ENCODE measurements at places on chromosomes 12 and 14.

DNA sequence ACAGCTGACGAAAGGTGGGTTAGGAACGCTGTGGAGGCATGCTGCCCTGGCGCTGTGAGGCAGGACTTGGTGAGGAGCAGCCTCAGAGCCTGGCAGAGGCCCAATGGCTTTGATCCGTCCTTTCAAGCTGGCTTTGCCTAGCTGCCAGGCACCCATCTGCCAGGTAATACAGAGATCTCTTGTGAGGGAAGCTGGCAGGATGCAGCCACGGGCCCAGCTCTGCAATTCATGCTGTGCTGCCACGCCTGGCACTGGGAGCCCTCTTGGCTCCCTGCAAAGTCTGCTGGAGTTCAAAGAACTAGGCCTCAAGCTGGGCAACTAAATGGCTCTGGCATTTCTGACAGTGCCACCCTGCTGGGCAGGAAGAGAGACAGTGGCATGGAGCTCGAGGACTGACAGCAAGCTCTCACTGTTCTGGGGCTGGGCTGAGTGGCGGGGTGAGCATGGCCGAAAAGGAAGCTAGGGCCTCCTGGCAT lies 18.7 kb downstream of the IQSEC3 start:
- H3K4me3 ChIP-seq: no peak overlapping the region
- no peak for DNase-seq
- no peak overlapping the region for H3K27ac ChIP-seq
- H3K36me3 ChIP-seq: no peaks in the 10 kb centered on the region
- H3K4me1 ChIP-seq: peaks cover 7% of the 10 kb centered on the region

GRCh38 chr12:112685321-112685720 lies 106.2 kb upstream of the RPH3A start:
- no peaks in the 10 kb centered on the region for H3K4me1 ChIP-seq
- H3K27me3 ChIP-seq: peaks cover 6% of the 10 kb centered on the region
- no peak overlapping the region for H3K4me3 ChIP-seq
- H3K36me3 ChIP-seq: no peaks in the 10 kb centered on the region
- no peak for DNase-seq

DNA sequence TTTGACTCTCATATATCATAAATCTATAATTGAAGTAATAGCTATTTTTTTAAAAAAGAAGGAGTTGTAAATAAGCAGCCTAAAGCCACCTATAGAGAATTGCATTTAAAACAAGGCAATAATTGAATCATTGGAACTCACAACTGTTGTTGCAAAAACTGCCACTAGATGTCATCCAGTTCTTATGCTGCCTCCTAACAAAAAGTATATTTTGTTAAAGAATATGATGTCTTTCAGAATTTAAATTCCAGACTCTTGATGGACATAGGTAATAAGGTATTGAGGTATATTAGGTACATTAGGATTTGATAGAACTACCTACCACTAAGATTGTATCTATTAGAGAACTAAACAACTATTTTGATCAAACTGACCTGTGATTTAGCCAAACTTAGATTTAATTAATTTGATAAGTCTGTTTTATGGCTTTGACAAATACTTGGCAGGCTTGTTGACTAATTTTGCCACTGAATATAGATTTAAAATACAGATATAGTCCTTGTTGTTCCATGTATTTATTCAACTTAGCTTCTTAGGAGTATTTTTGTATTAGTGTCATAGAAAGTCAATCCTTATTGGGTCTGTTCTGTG lies 401.4 kb downstream of the RPL10L start:
- no peaks in the 10 kb centered on the region for H3K27me3 ChIP-seq
- H3K36me3 ChIP-seq: no peaks in the 10 kb centered on the region
- no peak for DNase-seq
- H3K4me1 ChIP-seq: no peaks in the 10 kb centered on the region
- H3K27ac ChIP-seq: no peak overlapping the region
- H3K4me3 ChIP-seq: no peak overlapping the region

- no peaks in the 10 kb centered on the region for H3K36me3 ChIP-seq
- H3K27ac ChIP-seq: no peak overlapping the region
- H3K4me3 ChIP-seq: no peak overlapping the region
- no peaks in the 10 kb centered on the region for H3K27me3 ChIP-seq
- H3K4me1 ChIP-seq: no peaks in the 10 kb centered on the region
These were observed 111.3 kb upstream of the GARIN2 start for GRCh38 chr14:67077921-67078320.

GRCh38 chr14:106605548-106606448 lies 1079.4 kb downstream of the TMEM121 start:
- no peak overlapping the region for H3K4me3 ChIP-seq
- H3K27ac ChIP-seq: no peak overlapping the region
- H3K4me1 ChIP-seq: no peaks in the 10 kb centered on the region

DNA sequence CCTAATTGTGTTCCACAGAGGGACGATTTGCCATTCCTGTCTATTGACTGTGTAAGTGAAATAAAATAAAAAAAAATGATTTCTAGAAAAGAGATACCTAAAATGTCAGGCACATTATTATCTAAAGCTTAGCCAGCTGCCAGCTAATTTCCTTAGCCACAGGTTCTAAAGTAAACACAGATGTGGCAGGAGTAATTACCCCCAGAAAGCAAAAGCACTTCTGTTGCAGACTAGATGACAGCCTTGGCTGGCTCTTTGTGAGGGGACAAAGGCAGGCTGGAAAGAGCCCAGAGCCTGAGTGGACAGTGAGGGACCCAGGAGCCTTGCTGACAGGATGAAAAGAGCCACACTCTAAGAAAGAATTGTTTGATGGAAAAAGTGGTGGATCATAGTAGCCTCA lies 418.1 kb downstream of the LRIG3 start:
- H3K4me3 ChIP-seq: no peak overlapping the region
- no peaks in the 10 kb centered on the region for H3K36me3 ChIP-seq
- DNase-seq: no peak

- H3K4me1 ChIP-seq: peaks cover 5% of the 10 kb centered on the region
- no peak overlapping the region for H3K4me3 ChIP-seq
- DNase-seq: no peak
- H3K36me3 ChIP-seq: no peaks in the 10 kb centered on the region
- no peak overlapping the region for H3K27ac ChIP-seq
- H3K27me3 ChIP-seq: no peaks in the 10 kb centered on the region
These were observed 50.9 kb upstream of the PPFIA2 start for GRCh38 chr12:81809829-81810595.

- no peak for DNase-seq
- H3K27me3 ChIP-seq: peaks cover 5% of the 10 kb centered on the region
- H3K27ac ChIP-seq: no peak overlapping the region
- H3K4me3 ChIP-seq: no peak overlapping the region
These were observed 14.4 kb upstream of the GPR68 start for GRCh38 chr14:91258876-91259275.

DNA sequence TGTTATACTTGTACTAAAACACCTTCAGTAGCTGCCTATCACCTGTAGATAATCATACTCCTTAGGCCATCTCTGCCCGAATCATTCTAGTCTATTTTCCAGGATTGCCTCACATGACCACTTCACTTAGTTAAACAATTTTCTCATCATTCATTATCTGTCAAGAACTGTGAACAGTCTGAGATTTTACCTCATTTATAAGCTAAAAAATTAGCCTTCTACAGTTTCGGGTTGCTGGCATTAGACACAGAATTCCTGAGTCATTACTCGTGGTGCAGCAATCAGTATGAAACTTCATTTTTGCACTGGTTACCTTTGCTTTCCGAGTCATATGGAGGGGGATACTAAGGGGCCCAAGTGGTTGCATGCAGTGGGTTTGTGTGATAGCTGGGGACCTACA lies 57.6 kb upstream of the OTOGL start:
- H3K4me3 ChIP-seq: no peak overlapping the region
- H3K27ac ChIP-seq: no peak overlapping the region
- no peaks in the 10 kb centered on the region for H3K4me1 ChIP-seq
- no peaks in the 10 kb centered on the region for H3K27me3 ChIP-seq
- no peak for DNase-seq

GRCh38 chr12:53499266-53500141 lies at the start of gene MAP3K12:
TSS of gene MAP3K12 (minus strand) at chr12:53499458. CDS start at chr12:53487391, 12,067 bp downstream.
- peaks cover 6% of the 10 kb centered on the region for H3K36me3 ChIP-seq
- DNase-seq: peak; percentile 88
- no peaks in the 10 kb centered on the region for H3K27me3 ChIP-seq
- peaks cover 74% of the 10 kb centered on the region for H3K4me1 ChIP-seq

GRCh38 chr12:90978117-90978770 lies 23.3 kb upstream of the CCER1 start:
- H3K27me3 ChIP-seq: no peaks in the 10 kb centered on the region
- no peak for DNase-seq
- no peaks in the 10 kb centered on the region for H3K36me3 ChIP-seq
- no peaks in the 10 kb centered on the region for H3K4me1 ChIP-seq

DNA sequence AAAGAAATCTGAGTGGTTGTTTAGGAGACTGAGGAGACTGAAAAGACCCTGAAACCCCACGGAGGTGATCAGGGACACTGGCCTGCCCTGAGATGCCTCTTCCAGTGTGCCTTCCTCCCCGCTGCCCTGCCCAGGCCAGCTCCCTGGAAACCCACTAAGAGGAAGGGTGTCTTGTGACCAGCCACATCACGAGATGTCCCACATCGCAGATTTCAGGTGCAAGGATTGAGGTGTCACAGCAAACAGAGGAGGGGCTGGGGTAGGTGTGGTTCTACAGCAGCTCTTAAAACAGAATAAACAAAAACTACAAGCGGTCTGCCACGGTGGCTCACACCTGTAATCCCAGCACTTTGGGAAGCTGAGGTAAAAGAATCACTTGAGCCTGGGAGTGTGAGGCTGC lies 184.3 kb upstream of the C14orf180 start:
- H3K4me3 ChIP-seq: no peak overlapping the region
- H3K36me3 ChIP-seq: no peaks in the 10 kb centered on the region
- no peak overlapping the region for H3K27ac ChIP-seq
- peak; percentile 52 for DNase-seq

DNA sequence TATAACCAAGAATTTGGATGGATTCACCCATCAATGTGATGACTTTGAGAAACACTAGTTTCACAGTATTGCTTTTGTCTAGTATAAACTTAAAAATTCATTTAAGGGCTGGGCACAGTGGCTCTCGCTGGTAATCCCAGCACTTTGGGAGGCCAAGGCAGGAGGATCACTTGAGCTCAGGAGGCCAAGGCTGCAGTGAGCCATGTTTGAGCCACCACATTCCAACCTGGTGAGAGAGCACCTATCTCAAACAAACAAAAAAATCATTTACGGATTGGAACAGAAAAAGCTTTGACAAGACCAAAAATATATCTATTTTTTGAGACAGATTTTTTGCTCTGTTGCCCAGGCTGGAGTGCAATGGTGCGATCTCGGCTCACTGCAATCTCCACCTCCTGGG lies 27.5 kb downstream of the GNS start:
- peaks cover 27% of the 10 kb centered on the region for H3K4me1 ChIP-seq
- H3K36me3 ChIP-seq: peaks cover 47% of the 10 kb centered on the region
- no peak overlapping the region for H3K4me3 ChIP-seq
- DNase-seq: no peak

DNA sequence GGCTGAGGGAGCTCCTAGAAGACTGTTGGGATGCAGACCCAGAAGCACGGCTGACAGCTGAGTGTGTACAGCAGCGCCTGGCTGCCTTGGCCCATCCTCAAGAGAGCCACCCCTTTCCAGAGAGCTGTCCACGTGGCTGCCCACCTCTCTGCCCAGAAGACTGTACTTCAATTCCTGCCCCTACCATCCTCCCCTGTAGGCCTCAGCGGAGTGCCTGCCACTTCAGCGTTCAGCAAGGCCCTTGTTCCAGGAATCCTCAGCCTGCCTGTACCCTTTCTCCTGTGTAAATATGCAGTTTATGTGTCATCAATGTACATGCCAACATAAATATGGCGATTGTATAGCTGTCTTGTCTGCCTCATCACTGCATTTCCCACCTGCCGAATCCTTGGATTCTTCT lies 7.5 kb downstream of the AMHR2 start:
- H3K4me1 ChIP-seq: no peaks in the 10 kb centered on the region
- H3K27me3 ChIP-seq: no peaks in the 10 kb centered on the region
- H3K36me3 ChIP-seq: no peaks in the 10 kb centered on the region
- DNase-seq: no peak
- H3K4me3 ChIP-seq: no peak overlapping the region
- no peak overlapping the region for H3K27ac ChIP-seq

- no peak overlapping the region for H3K27ac ChIP-seq
- no peak for DNase-seq
- no peaks in the 10 kb centered on the region for H3K36me3 ChIP-seq
- no peaks in the 10 kb centered on the region for H3K27me3 ChIP-seq
- H3K4me3 ChIP-seq: no peak overlapping the region
These were observed 22.2 kb upstream of the C12orf71 start for GRCh38 chr12:27104546-27104945.

GRCh38 chr14:23615856-23616255 lies 20.3 kb upstream of the DHRS2 start:
- H3K4me3 ChIP-seq: no peak overlapping the region
- no peak for DNase-seq
- H3K27ac ChIP-seq: no peak overlapping the region
- H3K36me3 ChIP-seq: no peaks in the 10 kb centered on the region
- no peaks in the 10 kb centered on the region for H3K27me3 ChIP-seq

GRCh38 chr12:75937486-75937885 lies 94.1 kb downstream of the PHLDA1 start:
- no peak overlapping the region for H3K4me3 ChIP-seq
- no peaks in the 10 kb centered on the region for H3K4me1 ChIP-seq
- DNase-seq: no peak
- H3K36me3 ChIP-seq: no peaks in the 10 kb centered on the region
- no peaks in the 10 kb centered on the region for H3K27me3 ChIP-seq
- H3K27ac ChIP-seq: no peak overlapping the region

DNA sequence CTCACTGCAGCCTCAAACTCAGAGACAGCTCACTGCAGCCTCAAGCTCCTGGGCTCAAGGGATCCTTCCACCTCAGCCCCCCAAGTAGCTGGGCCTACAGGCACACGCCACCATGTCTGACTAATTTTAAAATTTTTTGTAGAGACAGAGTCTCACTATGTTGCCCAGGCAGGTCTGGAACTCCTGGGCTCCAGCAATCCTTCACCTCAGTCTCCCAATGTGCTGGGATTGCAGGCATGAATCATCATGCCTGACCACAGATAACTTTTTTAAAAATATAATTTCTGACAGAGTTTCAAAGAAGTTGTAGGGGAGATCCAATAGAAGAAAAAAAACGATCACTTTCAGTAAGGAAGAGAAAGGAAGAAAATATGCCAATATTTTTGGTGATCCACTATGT lies 189.7 kb upstream of the CDKN3 start:
- no peaks in the 10 kb centered on the region for H3K36me3 ChIP-seq
- no peak for DNase-seq
- H3K4me3 ChIP-seq: no peak overlapping the region
- no peaks in the 10 kb centered on the region for H3K4me1 ChIP-seq
- H3K27me3 ChIP-seq: no peaks in the 10 kb centered on the region

GRCh38 chr12:62736596-62736995 lies 198.4 kb downstream of the PPM1H start:
- no peaks in the 10 kb centered on the region for H3K36me3 ChIP-seq
- H3K4me3 ChIP-seq: no peak overlapping the region
- H3K27me3 ChIP-seq: no peaks in the 10 kb centered on the region
- DNase-seq: no peak
- no peak overlapping the region for H3K27ac ChIP-seq

DNA sequence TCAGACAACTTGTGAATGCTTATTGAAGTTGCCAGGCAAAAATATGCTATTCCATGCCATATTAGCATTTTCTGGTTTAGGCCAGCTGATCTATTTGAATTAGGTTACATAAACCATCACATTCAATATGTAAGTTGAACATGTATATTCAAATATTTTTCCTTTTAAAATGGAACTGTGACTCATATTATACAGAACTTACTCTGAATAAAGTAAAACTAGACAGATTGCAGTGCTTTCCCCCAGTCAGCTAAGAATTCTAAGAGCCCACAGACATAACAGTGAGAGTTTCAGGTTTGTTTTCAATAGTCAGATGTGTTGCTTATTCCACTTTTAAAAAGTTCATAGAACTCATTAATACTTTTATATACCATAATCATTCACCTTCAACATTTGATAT lies 119.8 kb downstream of the MGST1 start:
- H3K27ac ChIP-seq: no peak overlapping the region
- no peak overlapping the region for H3K4me3 ChIP-seq
- H3K27me3 ChIP-seq: no peaks in the 10 kb centered on the region
- DNase-seq: no peak
- no peaks in the 10 kb centered on the region for H3K4me1 ChIP-seq
